Caco-2 (cell line): ENCODE measurements at places on chromosomes 1 and 21. TPM values are rescaled to one million over a fixed set of nuclear protein-coding genes. Genes with fewer than 3 reads are reported as not detected.

GRCh38 chr1:185627761-185628501, 106.3 kb upstream of the HMCN1 start:
- no peak overlapping the region for H3K4me3 ChIP-seq
- H3K4me1 ChIP-seq: 0 out of 2 replicates have a peak, but pooled peaks cover 5% of the 10 kb centered on the region
- no peak for DNase-seq
- H3K27me3 ChIP-seq: no peaks in the 10 kb centered on the region
- no peaks in the 10 kb centered on the region for H3K36me3 ChIP-seq

- H3K27ac ChIP-seq: no peak overlapping the region
- no peak overlapping the region for H3K4me3 ChIP-seq
- DNase-seq: no peak
- no peaks in the 10 kb centered on the region for H3K27me3 ChIP-seq
- peaks cover 6% of the 10 kb centered on the region; the same call in 1 of the 2 replicates for H3K4me1 ChIP-seq
- H3K36me3 ChIP-seq: no peaks in the 10 kb centered on the region
Measured at GRCh38 chr1:236018885-236019453, 45.9 kb downstream of the NID1 start.

DNA sequence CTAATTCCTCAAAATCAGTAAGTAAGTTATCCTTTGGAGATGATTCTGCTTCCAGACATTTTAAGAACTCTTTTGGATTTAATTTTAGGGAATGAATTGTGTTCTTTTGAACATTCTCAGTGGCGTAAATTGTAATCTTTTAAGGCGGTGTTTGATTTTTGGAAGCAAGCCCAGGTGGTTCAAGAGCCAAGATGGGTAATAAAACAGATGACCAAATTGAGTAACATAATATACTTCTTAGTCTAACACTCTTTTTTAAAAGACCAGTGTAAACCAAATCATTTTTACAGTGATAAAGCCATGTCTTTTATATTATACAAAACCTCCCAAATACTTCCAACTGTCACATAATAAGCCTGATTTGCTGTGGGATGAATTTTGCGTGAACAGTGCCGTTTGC, 133.8 kb downstream of the LRRC40 start:
- no peak overlapping the region for H3K27ac ChIP-seq
- no peaks in the 10 kb centered on the region for H3K27me3 ChIP-seq
- H3K36me3 ChIP-seq: no peaks in the 10 kb centered on the region
- no peak overlapping the region for H3K4me3 ChIP-seq
- DNase-seq: no peak

DNA sequence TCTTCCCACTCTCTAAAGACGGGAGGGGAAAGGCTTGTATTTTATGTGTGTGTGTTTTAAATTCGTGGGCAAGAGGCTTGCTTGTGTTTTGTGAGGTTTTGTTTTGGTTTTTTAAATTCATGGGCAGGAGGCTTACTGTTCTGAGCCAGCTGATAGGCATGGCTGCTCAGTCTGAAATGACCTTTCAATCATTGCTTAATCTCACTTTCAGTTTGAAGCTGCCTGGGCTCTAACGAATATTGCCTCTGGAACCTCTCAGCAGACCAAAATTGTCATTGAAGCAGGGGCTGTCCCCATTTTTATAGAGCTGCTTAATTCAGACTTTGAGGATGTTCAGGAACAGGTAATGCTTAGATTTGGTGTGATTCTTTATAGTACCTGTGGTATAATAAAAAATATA, 20.3 kb upstream of the TXLNA start:
- DNase-seq: no peak
- H3K27me3 ChIP-seq: no peaks in the 10 kb centered on the region
- H3K4me3 ChIP-seq: no peak overlapping the region

DNA sequence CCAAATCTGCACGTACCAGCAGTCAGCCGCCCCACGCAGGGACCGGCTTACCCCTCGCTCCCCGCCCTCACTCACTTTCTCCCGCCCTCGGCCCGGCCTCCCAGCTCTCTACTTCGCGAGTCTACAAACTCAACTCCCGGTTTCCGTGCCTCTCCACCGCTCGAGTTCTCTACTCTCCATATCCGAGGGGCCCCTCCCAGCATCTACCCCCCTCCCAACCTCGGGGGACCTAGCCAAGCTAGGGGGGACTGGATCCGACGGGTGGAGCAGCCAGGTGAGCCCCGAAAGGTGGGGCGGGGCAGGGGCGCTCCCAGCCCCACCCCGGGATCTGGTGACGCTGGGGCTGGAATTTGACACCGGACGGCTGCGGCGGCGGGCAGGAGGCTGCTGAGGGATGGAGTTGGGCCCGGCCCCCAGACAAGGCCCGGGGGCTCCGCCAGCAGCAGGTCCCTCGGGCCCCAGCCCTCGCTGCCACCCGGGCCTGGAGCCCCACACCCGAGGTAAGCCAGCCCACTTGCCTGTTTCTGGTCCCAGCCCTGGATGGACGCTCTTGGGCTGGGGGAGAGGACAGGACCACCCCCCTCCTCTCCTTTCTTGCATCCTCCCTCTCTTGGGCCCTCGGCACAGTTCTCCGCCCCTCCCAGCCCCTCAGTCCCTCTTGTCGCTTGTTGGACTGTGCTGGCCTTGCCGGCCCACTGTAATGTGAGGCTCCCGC, at the start of gene ARTN:
Gene ARTN, plus strand, starts transcription at position 416 of the 715 bp plus-strand sequence. CDS start 1,856 bp downstream, outside the sequence.
- DNase-seq: no peak
- H3K36me3 ChIP-seq: no peaks in the 10 kb centered on the region
- H3K4me3 ChIP-seq: peak within 1 kb of the TSS; percentile 37
- H3K27me3 ChIP-seq: no peaks in the 10 kb centered on the region
- peaks cover 9% of the 10 kb centered on the region for H3K4me1 ChIP-seq
- no peak within 1 kb of the TSS for H3K27ac ChIP-seq

DNA sequence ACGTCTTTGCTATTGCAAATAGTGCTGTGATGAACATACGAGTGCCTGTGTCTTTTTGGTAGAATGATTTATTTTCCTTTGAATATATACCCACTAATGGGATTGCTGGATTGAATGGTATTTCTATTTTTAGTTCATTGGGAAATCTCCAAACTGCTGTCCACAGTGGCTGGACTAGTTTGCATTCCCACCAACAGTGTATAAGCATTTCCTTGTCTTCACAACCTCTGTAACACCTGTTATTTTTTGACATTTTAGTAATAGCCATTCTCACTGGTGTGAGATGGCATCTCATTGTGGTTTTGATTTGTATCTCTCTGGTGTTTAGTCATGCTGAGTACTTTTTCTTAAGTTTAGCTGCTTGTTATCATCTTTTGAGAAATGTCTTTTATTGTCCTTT, 215.0 kb downstream of the FMN2 start:
- no peaks in the 10 kb centered on the region for H3K27me3 ChIP-seq
- H3K36me3 ChIP-seq: no peaks in the 10 kb centered on the region
- H3K27ac ChIP-seq: no peak overlapping the region
- no peak overlapping the region for H3K4me3 ChIP-seq
- no peak for DNase-seq
- no peaks in the 10 kb centered on the region for H3K4me1 ChIP-seq

DNA sequence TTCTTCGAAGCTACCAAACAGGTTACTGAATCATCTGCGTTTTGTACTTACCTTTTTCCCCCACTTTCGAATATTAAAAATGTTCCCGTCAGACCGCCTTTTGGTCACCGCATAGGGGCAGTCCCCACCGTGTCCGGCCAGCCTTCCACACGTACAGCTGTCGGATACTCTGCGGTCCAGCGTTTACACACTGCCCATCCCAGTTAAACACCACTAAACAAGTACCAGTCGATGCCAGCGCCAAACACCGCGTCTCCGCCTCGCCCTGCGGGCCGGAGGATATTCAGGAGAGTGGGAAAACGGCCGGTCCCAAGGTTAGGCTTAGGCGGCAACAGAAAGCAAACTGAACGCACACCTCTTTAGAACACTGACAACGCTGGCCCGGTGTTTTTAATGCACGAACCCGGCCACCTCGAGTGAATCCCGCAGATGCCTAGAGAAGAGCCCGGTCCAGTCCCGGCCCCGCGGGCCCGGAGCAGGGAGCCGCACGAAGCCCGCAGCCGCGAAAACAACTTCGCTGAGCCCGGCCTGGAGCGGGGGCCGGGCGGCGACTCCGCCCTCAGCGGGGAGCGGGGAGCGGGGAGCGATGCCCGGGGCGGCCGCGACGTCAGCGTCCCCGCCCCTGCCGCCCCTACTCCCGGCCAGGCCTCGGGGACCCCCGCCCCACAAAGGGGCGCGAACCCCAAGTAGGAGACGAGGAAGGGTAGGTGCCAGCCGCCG, 730 bp upstream of the PHF13 start:
- peaks cover 6% of the 10 kb centered on the region; the same call in 1 of the 2 replicates for H3K4me1 ChIP-seq
- H3K36me3 ChIP-seq: no peaks in the 10 kb centered on the region
- peak overlapping the region; percentile 37 for H3K4me3 ChIP-seq
- no peak for DNase-seq
- H3K27ac ChIP-seq: peak overlapping the region; percentile 64

GRCh38 chr1:109466452-109467300, at the start of gene SYPL2:
Gene SYPL2, plus strand, starts transcription at chr1:109466546. Its CDS starts 298 bp downstream, at chr1:109466844.
- no peak for DNase-seq
- no peaks in the 10 kb centered on the region for H3K4me1 ChIP-seq
- peak within 1 kb of the TSS; percentile 47 for H3K4me3 ChIP-seq
- H3K36me3 ChIP-seq: no peaks in the 10 kb centered on the region
- no peaks in the 10 kb centered on the region; the same call in 1 of the 2 replicates for H3K27me3 ChIP-seq

- no peaks in the 10 kb centered on the region for H3K4me1 ChIP-seq
- no peaks in the 10 kb centered on the region for H3K27me3 ChIP-seq
- H3K4me3 ChIP-seq: no peak overlapping the region
- DNase-seq: peak; percentile 8
- H3K27ac ChIP-seq: no peak overlapping the region
- H3K36me3 ChIP-seq: no peaks in the 10 kb centered on the region
Measured at GRCh38 chr1:224700918-224701531, 84.9 kb downstream of the CNIH3 start.

DNA sequence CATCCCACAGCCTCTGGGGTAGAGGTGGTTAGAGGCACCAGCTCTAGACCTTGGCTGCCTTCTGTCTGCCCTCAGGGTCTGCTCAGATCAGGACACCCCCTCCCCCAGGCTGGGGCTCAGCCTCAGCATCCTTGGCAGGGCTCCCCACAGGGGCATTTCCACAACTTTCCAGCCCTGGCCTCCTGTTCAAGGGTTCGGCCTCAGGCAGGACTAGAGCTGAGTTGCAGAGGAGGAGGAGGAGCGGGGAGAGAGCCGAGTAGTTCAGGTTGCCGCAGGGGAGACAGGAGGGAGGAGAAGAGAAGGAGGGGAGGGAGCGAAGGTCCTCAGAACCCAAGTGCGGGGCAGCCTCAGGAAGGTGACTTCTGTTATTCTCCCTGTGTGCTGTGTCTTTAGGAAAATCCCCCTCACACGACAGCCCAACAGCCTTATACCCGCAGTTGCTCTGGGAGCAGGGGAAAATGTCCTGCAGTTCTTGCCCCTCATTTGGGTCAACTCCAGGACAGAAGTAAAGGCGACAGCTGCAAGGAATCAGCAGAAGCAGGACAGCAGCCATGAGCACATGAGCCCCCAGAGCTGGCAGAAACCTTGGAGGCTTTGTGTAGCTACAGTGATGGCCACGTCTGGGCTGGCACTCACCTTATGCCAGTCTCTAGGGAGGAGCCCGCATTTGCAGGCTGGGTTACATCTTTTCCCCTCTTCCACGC, 46.5 kb upstream of the TENT5B start:
- H3K27me3 ChIP-seq: no peaks in the 10 kb centered on the region
- no peak for DNase-seq
- no peaks in the 10 kb centered on the region for H3K36me3 ChIP-seq
- H3K4me3 ChIP-seq: no peak overlapping the region

DNA sequence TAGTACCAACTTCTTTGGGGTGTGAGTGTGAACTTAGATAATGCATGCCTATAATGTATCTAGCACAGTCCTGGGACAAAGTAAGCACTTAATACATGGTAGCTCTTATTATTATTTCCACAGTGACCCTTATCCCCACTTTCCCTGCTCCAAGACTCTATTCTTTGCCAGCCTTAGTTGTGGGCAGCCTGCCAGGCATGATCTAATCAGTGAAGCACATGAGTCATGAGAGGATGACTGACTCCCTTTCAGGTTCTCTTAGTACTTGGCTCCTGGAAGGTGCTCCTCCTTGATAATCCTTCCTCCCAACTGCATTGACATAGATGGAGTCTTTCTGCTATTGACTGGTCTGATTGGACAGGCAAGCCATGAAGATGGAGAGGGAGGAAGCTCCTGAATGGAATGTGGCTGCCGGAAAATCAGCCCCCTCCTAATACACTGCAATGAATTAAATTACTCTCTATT, 17.4 kb upstream of the GNG12 start:
- H3K4me3 ChIP-seq: no peak overlapping the region
- no peak for DNase-seq
- no peaks in the 10 kb centered on the region for H3K4me1 ChIP-seq

- no peaks in the 10 kb centered on the region for H3K36me3 ChIP-seq
- H3K27ac ChIP-seq: no peak overlapping the region
- no peaks in the 10 kb centered on the region for H3K27me3 ChIP-seq
- no peak overlapping the region for H3K4me3 ChIP-seq
- H3K4me1 ChIP-seq: no peaks in the 10 kb centered on the region
Measured at GRCh38 chr1:232421143-232421796, 208.7 kb downstream of the SIPA1L2 start.

DNA sequence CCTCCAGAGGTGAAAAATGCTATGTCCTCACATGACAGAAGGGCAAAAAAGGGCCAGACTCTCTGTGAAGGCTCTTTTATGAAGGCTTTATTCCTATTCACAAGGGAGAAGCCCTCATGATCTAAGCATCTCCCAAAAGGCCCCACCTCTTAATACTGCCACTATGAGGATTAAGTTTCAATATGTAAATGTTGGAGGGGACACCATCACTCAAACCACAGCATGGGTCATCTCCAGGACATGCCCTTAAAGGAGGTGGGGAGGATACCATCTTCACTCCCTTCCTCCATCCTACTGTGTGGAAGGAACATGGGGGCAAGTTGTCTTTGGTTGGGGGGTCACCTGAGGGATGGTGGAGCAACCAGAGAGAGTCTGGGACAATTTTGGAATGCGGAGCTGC, 170.1 kb downstream of the TRIM33 start:
- H3K27me3 ChIP-seq: no peaks in the 10 kb centered on the region
- H3K4me3 ChIP-seq: no peak overlapping the region
- H3K4me1 ChIP-seq: no peaks in the 10 kb centered on the region
- H3K27ac ChIP-seq: no peak overlapping the region
- H3K36me3 ChIP-seq: no peaks in the 10 kb centered on the region
- no peak for DNase-seq

The RAB25 gene
- 138 and 141 TPM in 2 replicates for total RNA-seq

The TRPM2 gene
- total RNA-seq: 0.07 and 0.20 TPM in 2 replicates

The KDM1A gene
- 82.8 and 83.0 TPM in 2 replicates for total RNA-seq

The NES gene
- 18.0 and 22.7 TPM in 2 replicates for total RNA-seq

The SYCP1 gene
- not detected in 2 replicates for total RNA-seq

The KRTAP10-11 gene
- total RNA-seq: not detected in 2 replicates

The ARMH1 gene
- 0.37 TPM in 1 of 2 replicates, not detected in the other for total RNA-seq

The EXOC8 gene
- 17.2 and 18.3 TPM in 2 replicates for total RNA-seq

The SLC35A3 gene
- 16.9 and 17.4 TPM in 2 replicates for total RNA-seq

The GPR52 gene
- 0.75 and 1.2 TPM in 2 replicates for total RNA-seq

The PROK1 gene
- not detected in 2 replicates for total RNA-seq

The LRRC7 gene
- total RNA-seq: 8.5 and 10.6 TPM in 2 replicates
